ENCODE measurements at places on chromosomes 7 and 10. TPM values are rescaled to one million over a fixed set of nuclear protein-coding genes. Genes with fewer than 3 reads are reported as not detected.

Gene THSD7A
- not detected for polyA plus RNA-seq

Gene MYPN
- polyA plus RNA-seq = not detected

Gene NPTX2
- not detected for polyA plus RNA-seq

Gene ADAM22
- polyA plus RNA-seq = 1.5 TPM

Gene GARIN1A
- not detected for polyA plus RNA-seq

Gene GIMAP6
- polyA plus RNA-seq = 134 TPM

Gene NDUFA5
- 79.5 TPM for polyA plus RNA-seq

Gene CADPS2
- not detected for polyA plus RNA-seq

Gene MYOF
- polyA plus RNA-seq = 0.24 TPM

Gene PDZD7
- polyA plus RNA-seq = 1.1 TPM

Gene KNDC1
- polyA plus RNA-seq = not detected

Gene GFRA1
- polyA plus RNA-seq = not detected

Measured in CD4-positive, CD25-positive, alpha-beta regulatory T cell (primary cell).